Hepatocyte (in vitro differentiated cells): ENCODE measurements at places on chromosomes 2 and 18.
A peak's percentile ranks its signal among the peaks of the same experiment; 100 is the strongest.

DNA sequence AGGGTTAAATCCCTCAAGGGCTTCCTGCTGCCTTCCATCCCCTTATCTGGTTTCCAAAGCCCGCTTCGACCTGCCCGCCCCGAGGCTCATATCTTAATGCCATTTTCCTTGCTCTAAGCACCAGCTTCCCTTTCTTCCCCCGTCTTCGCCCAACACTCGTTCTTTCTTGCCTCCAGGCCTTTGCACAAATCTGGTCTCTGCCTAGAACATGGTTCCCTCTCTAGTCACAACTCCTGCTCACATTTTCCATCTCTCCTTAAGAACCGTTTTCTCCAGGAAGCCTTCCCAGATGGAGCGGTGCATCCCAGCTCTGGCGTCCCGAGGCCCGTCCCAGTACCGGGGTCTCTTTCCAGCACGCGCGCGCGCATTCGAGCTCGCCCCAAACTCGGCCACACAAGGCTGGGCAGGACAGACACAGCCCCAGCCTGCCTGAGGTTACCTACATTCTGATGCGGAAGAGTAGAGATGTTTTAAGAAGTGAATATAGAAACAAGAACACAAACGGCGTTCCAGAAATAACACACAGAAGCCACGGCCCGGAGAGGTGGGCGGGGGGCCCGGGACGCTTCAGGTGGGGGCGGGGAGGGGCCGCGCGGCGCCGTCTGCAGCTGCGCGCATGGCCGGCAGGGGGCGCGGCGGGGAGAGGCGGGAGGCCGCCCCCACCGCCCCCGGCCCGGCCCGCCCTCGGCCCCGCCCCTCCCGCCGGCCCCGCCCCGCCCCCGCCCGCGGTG is at the start of gene DGKD:
Gene DGKD, plus strand, starts transcription at position 726 of the 731 bp plus-strand sequence. CDS start 25 bp downstream, outside the sequence.
- peak; percentile 86 for DNase-seq

DNA sequence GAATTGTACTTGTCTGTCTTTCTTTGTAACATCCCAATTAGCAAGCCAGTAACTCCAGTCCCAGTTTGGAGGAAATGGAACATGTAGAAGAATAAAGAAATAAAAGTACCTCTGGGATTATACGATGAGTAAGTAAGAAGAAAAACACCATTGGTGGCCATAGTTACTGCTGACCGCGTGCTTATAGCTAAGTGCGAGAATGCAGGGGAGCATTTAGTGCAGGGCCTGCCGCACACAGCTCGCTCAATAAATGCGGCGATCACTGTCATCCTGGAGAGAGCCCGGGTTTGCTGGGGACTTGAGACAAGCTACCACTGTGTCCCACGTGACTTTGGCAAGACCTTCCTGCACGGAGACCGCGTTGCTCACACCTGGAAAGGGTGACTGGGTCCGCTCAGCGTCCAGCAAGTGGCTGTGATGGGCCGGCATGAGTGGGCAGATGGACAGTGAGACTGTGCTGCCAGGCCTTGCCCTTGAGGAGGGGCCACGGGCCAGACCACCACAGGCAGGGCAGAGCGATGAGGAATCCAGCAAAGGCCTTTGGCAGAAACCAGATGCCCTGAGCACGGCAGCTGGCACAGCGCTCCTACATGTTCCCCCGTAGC is 54.8 kb downstream of the ADI1 start:
- DNase-seq, result no peak

GRCh38 chr2:32904751-32905150 is 42.0 kb upstream of the LTBP1 start:
- DNase-seq, result no peak

GRCh38 chr2:231475965-231476364 is 11.7 kb upstream of the NCL start:
- no peak for DNase-seq

GRCh38 chr2:222944552-222944951 is 83.7 kb downstream of the ACSL3 start:
- DNase-seq, result no peak

DNA sequence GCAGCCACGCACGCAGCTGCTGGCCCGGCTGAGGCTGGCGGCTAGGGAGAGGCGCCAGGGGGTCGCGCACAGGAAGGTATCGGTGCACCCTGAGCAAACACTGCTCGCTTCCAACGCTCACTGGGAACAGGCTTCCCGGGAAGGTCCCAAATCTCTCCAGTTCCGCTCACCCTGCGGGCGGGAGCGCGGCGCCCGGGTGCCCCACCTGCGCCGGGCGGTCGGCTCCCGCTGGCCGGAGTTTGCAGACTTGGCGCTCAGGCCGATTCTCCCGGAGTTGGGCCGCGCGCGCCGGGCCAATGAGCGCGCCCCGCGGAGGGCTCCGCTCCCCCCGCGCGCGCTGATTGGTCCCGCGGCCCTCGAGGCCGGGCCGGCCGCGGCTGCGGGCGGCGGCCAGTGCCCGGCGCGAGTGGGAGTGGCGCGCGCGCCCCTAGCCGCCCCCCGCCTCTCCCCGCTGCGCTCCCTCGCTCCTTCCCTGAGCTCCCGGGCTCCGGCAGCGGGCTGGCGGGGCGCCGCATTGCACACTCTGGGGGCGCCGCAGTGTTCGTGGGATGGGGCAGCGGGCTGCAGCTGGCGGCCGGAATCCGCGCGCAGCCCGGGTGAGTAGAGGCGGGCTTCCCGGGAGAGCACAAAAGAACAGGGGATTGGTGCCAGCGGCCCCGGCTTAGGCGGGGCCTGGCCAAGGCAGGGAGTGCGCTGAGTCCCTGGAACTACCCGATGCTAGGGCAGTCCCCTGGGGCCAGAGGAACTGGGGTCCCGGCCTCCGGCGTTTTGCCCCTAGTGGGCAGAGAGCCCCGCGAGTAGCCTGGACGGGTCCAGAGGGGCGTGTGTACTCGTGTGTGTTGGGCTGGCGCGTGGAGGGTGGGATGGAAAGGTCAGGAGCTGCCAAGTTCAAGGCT is at the start of gene LYPD6:
Gene LYPD6, plus strand, starts transcription at position 461 of the 896 bp plus-strand sequence. CDS start 107,122 bp downstream, outside the sequence.
- DNase-seq, result peak; percentile 92

DNA sequence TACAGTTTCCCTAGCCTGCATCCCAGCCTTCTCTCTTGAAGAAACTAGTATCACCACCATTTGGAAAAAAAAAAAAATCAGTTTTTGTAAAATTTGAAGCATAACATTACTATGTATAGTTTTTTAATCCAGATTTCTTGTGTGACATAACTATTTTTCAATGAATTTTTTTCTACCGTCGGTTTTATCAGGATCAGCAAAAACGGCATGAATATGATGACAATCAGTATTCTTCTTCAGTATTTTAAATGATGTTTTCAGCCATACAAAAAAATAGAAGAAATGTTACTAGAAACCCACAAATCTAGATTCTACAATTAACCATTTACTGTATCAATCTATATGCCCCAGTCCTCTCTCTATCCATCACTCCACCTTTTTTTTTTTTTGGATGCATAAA is 103.9 kb downstream of the MGAT5 start:
- no peak for DNase-seq

GRCh38 chr2:207260947-207261346 is 95.2 kb upstream of the KLF7 start:
- no peak for DNase-seq

- DNase-seq, result no peak
These were observed 9.3 kb upstream of the NARS1 start for GRCh38 chr18:57630754-57631595.

DNA sequence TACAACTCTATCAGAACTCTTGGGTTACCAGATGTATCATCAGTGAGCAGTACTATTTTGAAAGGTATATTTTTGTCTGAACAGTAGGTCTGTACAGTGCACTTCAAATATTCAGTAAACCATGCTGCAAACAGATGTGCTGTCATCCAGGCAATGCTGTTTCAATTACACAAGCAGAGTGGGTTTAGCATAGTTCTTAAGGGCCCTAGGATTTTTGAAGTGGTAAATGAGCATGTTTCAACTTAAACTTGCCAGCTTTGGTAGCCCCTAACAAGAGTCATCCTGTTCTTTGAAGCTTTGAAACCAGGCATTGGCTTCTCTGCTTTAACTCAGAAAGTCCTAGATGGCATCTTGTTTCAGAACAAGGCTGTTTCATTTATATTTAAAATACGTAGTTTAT is 1519.9 kb downstream of the SUCLG1 start:
- no peak for DNase-seq

- no peak for DNase-seq
These were observed 86.6 kb downstream of the ORC4 start for GRCh38 chr2:147933931-147934330.

DNA sequence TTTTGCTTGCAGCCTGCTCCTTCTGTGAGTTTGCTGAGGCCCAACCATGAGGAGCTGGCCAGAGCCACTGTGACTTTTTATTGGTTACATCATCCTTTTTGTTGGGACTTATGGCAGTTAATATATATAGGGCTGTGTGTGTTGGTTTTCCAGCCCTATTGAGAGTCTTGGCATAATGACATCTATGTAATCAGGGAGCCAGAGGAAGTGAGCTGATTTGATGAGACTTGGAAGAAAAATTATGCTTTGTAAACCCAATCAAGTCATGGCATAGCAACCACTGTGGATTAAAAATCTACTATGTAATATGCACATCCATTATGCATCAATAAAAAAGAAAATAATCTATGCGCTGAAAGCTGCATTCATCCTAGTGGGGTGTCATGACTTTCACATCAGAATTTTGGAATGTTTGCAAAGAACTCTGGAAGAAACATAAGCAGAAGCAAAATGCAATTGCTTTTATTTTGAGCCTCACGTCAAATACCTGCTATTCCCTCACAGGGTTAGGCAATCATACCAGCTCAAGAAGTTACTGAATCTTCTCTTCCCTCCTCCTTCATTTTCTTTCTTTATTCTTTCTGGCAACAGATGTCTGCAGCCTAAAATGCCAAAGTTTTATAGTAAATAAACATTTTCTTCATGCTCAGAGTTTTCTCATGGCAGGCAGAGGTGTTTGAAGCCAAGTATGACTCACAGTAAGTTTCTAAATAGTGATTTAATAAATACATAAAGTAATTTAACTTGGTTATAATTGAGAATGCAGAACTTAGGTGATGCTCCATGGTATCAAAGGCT is 308.5 kb downstream of the KCNS3 start:
- DNase-seq, result no peak

- DNase-seq, result no peak
These were observed 895 bp upstream of the GLS start for GRCh38 chr2:190879474-190880377.

DNA sequence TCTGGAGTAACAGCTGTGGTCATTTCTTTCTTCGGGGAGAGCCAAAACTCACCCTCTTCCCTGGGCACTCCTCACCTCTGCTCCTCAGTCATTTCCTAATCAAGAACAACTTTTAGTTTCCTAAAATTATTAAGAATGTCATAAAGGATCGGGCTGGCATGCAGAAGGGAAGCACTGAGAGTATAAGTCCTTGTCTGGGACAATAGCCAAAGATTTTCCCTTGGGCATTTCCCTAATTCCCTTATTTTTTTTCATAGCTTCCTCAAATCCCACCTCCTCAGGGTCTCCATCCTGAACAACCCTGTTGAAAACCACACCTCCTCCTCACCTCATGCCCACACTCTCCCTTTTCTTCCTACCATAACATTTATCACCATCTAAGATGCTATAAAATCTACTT is 115.0 kb downstream of the MREG start:
- DNase-seq, result no peak

DNA sequence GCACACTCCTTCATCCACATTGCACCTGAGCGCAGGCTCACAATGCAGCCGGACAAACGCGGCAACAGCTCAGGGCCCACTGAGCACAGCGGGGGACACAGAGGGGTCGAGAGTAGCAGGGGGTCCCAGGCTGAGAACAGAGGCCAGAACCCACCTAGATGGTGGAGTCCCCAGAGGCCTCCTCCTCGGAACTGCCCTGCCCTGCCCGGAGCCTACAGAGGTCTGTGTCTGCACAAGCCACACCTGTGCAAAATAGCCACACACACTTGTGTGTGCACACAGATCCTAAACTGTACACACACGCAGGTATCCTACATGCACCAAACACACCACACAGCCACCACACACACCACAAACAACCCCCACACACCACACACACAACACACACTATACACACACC is 72.8 kb downstream of the TMEM18 start:
- DNase-seq, result no peak

DNA sequence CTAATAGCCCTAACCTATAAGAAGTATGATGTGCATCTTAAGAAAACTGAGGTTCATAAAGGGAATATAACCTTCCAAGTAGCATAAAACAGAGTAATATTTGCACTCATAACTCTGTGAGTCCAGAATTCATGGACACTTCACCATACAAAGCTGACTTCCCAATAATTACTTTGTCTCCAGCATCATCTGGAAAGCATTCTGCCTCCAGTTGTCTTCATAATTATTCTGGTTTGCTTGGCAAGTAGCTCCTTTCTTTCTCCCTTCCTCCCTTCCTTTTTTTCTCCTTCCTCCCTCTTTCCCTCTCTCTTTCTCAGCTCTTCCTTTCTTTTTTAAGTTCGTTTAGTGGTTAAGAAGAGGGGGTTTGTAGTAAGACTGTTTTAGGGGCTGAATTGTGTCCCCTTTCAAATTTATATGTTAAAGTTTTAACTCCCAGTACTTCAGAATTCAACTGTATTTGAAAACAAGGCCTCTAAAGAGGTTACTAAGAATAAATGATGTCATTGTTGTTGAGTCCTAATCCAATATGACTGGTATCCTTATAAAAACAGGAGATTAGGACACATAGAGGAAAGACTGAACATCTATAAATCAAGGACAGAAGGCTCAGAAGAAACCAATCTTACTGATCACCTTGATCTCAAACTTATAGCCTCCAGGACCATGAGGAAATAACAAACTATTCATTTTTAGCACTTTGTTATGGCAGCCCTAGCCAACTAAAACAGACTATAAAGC is 28.9 kb downstream of the TFPI start:
- no peak for DNase-seq

GRCh38 chr2:217481577-217481976 is 521.2 kb downstream of the TNS1 start:
- DNase-seq, result no peak

DNA sequence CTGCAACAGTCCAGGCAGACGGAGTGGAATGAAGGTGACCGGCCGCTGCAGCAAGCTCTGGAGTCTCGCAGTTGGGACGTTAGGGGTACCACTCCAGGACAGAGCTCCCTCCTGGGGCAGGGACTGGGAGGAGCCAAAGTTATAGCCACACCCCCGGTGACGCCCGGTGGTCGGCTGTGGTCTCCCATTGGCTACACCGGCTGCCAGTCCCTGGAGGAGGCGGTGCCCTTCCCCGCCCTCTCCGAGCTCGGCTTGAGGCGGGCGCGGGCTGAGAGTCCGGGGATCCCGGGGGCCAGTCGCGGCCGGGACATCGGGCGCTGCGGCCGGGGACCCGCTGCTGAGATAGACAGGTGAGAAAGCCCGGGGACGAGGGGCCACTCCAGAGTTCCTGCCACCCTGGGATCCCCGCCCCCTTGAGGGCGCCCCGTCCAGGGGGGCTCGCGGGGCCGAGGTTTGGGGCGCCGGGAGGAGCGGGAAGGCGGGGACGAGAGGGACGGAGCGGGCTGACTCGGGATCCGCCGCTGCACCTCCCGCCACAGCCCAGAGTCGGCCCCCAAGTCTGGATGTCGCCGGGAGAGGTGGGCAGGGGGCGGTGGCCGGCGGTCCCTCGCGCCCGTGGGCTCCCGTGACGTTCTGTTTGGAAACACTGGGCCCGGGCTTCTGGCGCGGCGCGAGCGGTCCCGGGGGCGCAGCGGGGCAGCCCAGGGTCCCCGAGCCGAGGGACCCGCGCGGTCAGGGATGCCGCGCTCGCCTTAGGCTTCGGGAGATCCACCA is at the start of gene PLEKHH2:
Gene PLEKHH2, plus strand, starts transcription at position 231 of the 774 bp plus-strand sequence. CDS start 7,414 bp downstream, outside the sequence.
- peak; percentile 93 for DNase-seq
